ENCODE measurements at places on chromosomes 2 and 18.

- DNase-seq, result peak; percentile 41
These were observed 43.7 kb upstream of the SEMA4C start for GRCh38 chr2:96913398-96914202.

DNA sequence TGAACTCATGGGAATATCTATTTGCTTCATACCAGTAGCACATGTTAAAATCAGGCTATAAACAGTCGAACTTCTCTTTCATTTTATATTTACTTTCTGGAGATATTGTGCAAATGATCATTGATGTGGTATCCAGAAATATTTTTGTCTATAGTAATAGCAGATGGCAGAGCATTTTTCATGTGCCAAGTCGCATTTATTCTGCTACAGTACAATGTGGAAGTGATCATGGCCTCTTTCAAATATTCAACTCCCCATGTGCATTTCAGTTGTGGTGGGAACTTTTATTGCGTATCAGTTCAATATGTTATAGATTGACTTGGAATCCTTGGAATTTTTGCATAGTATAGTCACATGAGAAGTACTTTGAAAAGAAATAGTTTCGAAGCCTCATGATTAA, 57.4 kb downstream of the RHBDD1 start:
- DNase-seq, result no peak

DNA sequence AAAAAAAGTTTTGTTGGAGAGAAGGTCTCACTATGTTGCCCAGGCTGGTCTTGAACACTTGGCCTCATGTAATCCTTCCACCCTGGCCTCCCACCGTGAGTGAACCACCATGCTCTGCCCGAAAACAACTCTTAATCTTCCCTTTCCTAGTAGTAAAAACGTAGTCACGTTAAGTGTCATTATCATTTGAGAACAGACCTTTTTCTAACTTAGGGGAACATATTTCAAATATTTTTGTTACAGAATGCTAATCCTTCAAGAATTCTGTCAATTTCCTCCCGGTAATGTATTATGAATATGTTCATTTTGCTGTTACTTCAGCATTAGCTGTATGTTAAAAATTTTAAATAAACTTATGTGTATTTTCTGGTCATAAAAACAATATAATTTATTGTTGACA, 49.7 kb downstream of the MTA3 start:
- DNase-seq, result no peak

- no peak for DNase-seq
These were observed 6.7 kb downstream of the COA5 start for GRCh38 chr2:98601532-98602132.

DNA sequence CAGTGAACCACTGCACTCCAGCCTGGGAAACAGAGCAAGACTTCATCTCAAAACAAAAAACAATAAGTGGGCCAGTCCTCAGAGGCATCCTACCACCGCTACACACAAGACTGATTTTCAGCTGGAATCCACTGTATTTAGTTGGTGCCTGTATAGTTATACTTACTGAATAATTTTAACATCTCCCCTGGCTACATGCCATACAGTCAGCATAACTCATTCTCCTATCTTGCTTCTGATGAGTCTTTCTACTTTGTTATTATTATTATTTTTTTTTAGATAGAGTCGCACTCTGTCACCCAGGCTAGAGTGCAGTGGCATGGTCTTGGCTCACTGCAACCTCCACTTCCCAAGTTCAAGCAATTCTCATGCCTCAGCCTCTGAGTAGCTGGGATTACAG, 19.9 kb upstream of the CAB39 start:
- DNase-seq, result no peak

DNA sequence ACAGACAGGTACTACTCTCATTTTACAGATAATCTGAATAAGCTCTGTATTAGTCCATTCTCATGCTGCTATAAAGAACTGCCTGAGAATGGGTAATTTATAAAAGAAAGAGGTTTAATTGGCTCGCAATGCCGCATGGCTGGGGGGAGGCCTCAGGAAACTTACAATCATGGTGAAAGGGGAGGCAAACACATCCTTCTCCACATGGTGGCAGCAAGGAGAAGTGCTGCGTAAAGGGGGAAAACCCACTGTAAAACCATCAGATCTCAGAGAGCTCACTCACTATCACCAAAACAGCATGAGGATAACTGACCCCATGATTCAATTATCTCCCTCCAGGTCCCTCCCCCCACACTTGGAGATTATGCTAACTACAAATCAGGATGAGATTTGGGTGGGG, 254.4 kb downstream of the KCNE4 start:
- no peak for DNase-seq

DNA sequence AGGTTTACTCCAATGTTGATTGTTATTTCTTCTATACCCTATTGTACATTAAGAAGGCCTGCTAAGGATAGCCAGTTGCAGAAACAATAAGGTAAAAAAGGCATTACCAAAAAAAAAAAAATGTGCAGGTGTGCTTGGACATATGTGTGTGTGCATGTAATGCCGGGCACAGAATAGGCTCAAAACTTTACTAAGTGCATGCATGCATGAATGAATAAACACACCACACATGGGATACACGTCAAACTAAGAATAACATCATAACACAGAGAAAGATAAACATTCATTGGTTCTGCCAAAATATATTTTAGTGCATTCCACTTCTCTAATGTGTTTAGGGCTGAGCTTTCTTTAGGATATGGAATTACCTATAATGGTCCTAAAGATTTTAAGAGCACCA, 298.2 kb downstream of the TCF4 start:
- DNase-seq, result no peak

- no peak for DNase-seq
These were observed 64.7 kb upstream of the KLF7 start for GRCh38 chr2:207230261-207231105.

DNA sequence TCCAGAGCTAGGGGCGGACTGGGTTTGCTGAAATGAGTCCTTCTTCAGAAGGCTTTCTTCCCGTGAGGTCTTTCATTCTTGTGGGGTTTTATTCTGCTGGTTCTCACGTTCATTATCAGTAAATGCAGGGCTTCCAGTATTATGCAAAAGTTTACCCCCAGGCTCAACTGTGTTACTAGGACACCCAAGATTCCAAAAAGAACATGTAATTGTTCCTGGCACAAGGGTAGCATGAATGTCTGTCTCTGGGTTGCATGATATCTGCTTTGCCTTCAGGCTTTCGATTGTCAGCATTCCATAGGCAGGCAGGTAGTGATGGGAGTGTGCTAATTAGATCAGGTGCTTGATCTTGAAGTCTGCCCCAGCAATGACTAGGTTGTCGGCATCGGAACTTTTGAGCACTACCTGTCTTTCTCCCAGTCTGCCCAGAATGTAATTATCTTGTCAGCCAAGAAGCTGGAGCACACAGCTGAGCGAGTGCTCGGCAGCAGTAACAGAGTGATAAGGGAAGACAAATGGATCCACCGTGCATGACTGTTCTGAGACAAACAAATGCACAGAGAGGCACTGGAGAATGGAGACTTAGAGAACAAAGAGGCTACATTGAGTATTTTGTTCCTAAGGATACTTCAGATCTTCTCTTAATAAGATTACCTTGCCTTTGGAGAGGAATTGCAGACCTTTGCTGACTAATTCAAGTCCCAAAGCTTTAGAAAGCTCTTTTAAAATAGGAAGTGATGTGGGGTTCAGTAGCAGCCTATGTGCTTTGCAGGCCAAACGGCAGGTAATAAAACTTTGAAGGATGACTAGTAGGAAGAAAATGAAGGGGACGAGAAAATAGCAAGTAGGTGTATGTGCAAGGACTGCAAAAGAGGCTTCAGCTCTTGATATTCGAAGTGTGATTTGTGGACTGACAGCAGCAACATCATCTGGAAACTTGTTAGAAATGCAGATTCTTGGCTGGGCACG, 41.9 kb downstream of the ITGB6 start:
- no peak for DNase-seq

Measured in transverse colon (tissue), 4 donors.